Activated CD4-positive, alpha-beta T cell treated with anti-CD3 and anti-CD28 coated beads, Interleukin-2, amount 50 U/mL, for 16 hours (primary cell): ENCODE measurements at places on chromosomes 1 and 21.

DNA sequence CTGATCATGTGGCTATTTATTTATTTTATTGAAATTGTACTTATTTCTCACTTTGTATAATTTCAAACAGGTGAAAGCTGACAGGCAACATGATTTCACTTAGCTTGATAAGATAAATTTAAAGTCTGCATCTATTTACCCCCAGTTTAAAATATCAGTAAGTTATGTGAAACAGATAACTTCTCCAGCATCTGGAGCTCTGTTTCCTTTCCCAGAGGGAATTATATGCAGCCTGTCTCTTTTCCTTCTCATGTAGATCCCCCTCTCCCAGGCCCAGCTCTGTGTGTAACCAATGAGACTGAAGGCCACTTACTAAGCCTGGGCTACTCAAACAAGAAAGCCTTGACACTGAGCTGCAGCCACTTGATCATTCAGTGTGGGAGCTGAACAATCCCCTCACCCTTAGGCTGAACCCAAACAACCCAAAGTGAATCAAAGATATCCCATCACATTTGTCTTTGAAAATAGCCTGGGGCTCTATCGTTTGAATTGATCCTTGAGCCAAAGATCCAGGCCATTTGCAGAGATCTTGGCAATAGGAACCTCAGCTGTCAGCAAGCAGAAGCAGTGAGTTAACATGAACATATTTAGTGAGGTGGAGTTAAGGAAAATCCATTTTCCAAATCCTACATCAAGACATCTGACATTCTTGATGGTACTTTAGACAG is 383.9 kb downstream of the TGFB2 start:
- no peak for DNase-seq

GRCh38 chr1:218380125-218380977 is 35.2 kb downstream of the TGFB2 start:
- no peak for DNase-seq

DNA sequence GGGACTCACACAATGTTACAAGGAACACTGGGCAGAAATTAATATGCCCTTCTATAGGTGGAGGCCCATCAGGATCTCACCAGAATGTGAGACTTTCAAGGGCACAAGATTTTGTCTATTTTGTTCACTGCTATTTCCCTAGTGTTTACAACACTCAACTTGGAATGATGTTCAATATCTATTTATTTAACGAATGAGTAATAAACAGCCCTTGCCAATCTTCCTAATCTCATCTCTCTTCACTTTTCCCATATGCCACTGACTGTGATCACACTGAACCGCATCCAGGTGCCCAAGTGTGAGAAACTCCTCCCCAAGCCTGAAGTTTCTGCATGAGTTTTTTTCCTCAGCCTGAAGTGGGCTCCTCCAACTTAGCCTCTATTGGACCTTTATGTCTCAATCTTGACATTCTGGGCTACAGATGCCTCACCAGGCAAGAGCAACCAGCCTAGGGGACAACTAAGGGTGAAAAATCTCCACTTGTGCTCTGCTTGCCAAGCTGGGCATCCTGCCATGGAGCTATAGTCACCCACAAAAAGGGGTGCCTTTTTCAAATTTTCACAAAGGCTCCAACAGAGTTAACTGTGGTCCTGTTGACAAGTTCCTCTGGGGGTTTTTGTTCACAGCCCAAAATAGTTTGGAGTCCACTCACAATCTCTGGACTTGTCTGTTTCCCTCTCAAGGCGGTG is 105.6 kb downstream of the PLPP3 start:
- DNase-seq, result no peak

GRCh38 chr1:224785622-224786021 is 143.9 kb upstream of the DNAH14 start:
- DNase-seq, result no peak

DNA sequence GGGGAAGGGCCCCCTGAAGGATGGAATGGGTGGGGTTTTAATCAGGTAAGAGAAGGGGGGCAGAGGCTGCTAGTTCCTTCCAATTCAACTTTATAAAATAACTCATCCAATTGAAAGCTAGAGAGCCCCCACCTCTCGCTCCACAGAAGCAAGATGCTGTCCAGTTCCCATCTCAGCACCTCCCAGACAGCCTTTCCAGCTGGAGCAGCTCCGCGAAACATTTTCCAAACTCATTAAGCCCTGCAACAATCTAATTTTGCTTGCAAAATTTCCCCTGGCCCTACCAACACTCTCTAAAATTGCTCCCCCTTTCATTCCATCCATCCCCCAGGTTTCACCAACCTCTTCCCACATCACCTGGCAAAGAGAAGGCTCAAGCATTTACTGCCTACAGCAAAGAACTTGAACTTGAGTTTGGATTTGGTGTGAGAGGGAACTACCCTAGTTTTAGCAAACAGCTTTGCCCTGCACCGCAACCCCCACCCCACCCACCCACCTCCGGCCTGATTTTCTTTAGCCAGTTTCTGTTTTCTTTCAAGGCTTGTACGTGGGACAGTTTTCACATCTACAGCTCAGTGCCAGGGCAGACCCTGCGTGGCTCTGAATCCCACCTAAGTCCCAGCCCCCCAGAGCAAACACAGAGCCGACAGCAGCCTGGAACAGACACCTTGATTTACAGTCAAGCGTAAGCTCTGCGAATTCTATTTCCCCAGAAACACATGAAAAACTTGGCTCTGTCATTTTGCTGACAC is 46.7 kb downstream of the SYF2 start:
- no peak for DNase-seq

GRCh38 chr1:229238674-229239415 is 32.1 kb upstream of the RAB4A start:
- DNase-seq, result no peak

- DNase-seq, result no peak
These were observed 51.7 kb downstream of the BACE2 start for GRCh38 chr21:41219498-41220207.

GRCh38 chr1:41464885-41465284 is 19.6 kb downstream of the EDN2 start:
- DNase-seq, result no peak

DNA sequence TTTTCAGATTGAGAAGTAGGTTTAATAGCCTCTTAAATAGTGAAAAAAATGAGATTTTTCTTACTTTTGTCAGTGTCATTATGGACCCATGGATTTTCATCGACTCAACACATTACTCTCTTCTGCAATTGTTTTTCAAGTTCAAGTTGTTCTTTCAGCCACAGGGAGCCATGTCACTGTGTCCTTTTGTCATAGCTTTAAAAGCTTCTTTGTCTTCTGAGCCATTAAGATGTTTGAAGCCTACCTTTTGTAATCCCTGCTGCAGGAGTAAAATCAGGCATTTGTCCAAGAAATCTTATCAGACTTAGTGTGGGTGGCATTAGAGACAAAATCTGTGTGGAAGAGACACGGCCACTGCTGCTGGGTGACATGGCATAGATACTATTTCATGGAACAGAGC is 92.8 kb upstream of the ZP4 start:
- DNase-seq, result no peak

- no peak for DNase-seq
These were observed 1532.1 kb upstream of the TPTE start for GRCh38 chr21:8989261-8989711.

DNA sequence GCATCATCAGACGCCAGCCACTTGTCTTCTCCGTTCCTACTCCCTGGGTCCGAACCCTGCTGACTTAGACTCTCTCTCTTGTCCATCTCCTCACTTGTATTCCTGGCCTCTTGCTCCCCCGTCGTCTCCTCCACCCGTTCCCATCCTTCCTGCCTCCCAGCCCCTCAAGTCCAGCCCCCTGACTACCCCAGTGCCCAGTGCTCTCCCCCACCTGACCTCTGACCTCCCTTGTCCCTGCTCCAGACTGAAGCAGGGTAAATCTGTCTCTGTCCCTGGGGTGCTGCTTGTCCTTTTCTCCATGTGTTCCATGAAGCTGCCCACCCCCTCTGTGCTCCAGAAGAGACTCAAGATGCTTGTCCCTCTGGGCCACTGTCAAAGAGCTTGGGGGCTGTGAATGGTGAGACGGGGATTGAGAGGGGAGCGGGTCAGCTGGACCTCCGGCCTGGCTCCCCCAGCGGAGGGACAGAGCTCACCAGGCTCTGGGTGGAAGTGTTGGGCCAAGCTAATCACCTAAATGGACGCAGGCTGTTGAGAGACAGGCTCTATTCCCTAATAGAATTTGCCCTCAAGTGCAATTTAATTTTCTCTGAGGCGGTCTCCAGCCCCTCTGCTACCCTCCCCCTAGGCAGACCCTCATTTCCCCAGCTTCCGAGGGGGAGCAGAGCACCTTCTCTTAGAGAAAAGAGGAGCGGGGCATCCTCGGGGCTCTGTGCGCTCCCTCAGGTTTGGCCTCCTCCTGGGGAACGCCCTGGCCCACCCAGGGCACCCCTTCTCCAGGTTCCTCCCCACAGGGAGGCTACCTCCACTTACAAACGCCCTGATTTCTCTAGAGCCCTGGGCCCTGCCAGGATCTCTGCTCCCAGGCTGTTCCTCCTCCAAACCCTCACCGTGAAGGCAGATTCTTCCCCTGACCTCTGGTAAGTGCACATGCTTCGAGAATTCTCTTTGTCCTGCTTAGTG is 11.0 kb upstream of the LHX4 start:
- no peak for DNase-seq

DNA sequence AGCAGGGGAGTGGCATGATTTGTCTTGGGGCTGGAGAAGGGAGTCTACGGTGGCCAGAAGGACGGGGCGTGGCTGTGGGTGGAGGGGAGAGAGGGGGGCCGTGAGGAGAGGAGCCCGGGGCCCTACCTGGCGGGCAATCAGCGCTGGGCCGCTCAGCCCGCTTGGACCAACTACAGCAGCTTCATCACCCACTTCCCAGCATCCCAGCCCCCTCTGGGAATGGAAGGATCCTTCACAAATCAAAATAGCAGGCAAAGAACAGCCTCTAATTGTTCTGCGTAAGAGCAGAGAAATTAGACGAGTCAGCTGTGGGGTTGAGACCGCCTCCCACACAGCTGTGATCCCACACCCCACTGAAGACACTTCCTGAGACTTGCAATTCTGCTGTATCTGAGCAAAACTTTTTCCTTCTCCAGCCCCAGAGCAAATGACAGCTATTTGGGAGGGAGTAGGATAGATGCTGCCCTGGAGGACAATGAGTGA is 43.5 kb downstream of the OPRD1 start:
- no peak for DNase-seq

DNA sequence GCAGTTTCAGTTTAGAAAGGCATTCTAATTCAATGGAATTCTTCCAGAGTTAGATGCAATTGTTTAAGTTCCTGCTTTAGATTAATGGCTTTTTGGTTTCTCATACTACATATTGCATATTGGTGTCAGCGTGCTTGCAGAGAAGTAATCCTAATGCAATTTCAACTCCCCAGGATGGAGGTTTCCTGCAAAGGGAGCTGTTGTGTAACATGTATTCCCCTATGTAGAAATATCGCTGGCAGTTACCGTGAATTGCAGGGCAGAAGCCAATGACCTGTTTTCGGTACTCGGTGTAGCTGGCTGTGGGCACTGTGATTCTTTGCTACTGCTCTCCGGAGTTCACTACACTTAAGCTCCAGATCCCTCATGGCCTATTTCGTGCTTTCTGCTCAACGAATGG is 256.1 kb upstream of the PTBP2 start:
- DNase-seq, result no peak

- no peak for DNase-seq
These were observed 2.5 kb upstream of the AQP10 start for GRCh38 chr1:154318386-154318785.

DNA sequence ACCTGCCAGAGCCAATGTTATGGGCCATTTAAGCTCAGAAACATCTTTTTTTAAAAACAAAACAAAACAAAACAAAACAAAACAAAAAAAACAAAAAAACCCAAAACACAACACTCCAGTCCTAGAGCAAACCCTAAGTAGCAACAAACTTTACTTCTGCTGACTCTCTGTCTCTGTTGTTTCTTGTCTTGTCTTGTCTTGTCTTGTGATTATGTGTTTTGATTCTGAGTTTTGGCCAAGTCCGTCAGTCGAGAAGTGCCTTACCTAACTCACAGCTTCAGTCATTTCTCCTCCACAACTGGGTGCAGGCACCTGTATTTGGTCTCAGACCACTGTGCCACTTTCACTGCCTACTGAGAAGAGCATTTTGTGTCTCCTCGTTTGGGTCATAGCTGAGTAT is 307.9 kb downstream of the BACH1 start:
- no peak for DNase-seq

DNA sequence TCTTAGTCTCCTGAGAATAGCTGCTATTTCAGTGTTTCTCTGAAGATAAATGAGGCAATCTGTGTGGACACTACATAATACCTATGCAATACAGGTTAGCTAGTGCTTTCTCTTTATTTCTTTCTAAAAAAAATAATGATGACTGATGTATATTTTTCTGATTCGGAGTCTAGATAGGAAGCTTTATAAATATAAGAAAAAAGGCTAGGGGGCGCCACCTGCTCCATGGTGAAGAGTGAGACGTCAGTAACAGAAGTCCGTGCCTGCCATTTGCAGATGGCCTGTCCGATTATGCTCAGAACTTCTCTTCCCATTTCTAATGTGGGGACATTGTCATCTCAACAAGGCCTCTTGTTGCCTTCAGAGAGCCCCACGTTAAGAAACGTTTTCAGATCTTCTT is 26.4 kb downstream of the QSOX1 start:
- DNase-seq, result peak; percentile 10

DNA sequence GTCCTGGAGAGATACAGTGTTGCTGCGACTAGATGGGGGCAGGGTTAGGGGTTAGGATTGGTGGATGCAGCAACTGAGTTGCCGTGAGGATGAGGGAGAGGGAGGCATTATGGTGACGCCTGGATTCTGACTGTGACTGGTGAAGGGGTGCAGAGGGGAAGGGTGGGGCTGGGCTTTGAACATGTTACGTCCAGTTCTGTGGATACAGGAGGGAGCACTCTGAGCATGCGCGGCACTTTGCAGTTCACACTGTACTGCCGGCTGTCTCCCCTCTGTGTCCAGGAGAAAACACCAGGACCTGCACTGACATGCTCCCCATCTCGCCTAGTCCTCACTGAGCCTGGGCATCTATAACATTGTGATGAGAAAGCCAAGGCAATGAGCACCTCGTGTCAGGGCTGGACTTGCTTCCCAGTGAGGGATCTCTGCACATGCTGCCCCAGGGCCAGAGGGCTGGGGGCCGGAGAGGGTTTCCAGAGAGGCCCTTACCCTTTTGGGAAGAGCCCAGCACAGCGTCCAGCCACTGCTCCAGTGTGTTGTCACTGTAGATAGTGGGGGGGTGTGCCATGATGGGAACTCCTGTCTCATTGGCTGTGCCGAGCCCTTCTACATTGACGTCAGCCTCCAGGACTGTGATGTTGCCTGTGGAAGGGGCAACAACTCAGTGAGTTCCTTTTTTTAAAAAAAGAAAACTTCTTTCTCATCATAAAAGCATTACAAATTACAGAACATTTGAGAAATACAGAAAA is 7.6 kb downstream of the FAM151A start:
- DNase-seq, result no peak
